ENCODE measurements at places on chromosomes 16 and 17.

- no peak for DNase-seq
Observed at GRCh38 chr17:1686086-1686485, 1.4 kb upstream of the PRPF8 start.

GRCh38 chr16:48426244-48427141 is 41.3 kb upstream of the SIAH1 start:
- no peak for DNase-seq

GRCh38 chr16:17203424-17203823 is 267.3 kb downstream of the XYLT1 start:
- DNase-seq, result no peak

DNA sequence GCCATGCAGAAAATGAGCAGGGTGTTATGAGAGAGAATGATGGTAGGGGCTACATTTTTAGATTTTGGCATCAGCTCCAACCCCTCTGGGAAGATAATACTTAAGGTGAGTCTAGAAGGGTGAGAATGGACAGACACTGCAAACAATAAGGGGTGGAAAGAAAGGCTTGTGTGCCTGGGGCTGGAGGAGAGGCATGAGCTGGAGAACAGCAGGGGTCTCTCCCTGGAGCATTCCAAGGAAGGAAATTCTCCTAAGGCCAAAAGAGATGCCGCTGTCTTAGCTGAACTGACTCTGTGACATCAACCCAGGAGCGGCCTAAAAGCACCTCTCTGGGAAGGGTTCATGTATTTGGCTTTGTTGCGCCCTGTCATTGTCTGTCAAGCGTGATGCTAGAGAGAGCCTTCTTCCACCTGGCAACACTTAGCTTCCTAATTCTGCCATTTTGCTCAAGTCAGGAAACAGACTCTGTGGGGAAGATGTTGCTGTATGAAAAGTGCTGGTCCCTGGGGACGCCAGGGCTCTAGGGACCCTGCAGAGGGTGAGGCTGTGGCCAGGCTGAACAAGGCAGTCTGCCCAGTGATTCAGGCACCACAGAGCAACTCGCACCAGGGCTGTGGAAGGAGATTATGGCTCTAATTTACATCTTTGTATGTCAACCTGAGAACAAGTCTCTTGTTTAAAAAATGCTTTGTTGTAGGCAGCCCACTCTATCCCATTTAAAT is 225.7 kb downstream of the CBLN1 start:
- no peak for DNase-seq

DNA sequence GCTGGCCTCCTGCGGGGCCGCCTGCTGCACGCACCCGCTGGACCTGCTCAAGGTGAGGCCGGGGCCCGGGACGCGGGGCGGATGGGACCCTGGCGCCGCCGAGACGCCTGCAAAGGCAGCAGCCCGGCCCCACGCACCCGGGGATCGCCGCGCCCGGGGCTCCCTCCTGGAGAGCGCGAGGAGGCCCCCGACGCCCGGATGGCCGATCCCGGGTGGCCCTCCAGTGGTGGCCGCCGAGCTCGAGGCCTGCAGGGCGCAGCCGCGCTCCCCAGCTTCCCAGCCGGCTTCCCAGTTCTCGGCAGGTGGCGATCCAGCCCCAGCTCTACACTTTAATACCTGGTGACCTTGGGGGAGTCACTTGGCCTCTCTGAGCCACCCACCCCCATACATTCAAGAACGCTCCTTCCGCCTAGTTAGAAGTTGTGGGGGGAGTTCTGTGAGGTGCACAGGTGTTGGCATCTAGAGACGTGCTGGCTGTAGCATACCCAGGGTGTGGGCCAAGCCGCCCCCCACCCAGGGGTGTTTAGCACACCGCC is 452 bp downstream of the SLC25A10 start:
- no peak for DNase-seq

- DNase-seq, result no peak
Observed at GRCh38 chr17:66834919-66835454, at the start of gene CACNG5. Gene CACNG5, plus strand, starts transcription at chr17:66835117. Its CDS starts 42,216 bp downstream, at chr17:66877333.

DNA sequence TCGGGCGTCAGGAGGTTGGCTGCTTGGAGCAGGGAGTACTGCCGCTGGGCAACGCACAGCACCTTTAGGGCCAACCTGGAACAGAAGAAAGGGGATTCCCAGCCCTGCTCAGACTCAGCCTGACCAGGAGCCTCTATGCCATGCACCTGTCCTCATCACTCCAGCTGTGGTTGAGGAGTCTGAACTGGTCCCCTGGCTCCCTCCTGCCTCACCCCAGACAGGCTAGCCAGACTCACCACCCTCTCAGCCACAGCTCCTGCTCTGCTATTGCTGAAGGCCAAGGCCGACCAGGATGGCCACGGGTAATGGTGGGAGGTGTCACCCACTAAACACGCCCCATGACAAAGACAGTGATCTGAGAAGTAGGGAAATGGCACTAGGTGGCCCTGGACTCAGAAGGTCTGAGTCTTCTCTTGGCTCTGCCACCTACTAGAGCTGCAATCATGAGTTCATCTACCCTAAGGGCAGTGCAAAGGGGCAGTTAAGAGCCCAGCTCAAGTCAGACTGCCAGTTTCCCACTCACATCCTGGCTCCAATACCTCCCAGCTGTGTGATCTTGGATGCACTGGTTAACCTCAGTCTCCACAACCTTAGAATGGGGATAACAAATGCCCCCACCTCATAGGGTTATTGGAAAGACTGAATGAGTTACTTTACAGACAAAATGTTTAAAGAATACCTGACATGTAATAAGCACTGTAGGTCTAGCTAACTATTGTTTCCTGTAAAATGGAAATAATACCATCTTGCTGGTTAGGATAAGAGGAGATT is 13.8 kb upstream of the GFAP start:
- no peak for DNase-seq

- DNase-seq, result peak; percentile 84
Observed at GRCh38 chr16:66515596-66516508, 34.1 kb downstream of the TK2 start.

Data from inflammatory macrophage (primary cell).